ENCODE measurements at places on chromosomes 12 and 14. TPM values are rescaled to one million over a fixed set of nuclear protein-coding genes. Genes with fewer than 3 reads are reported as not detected.

EGLN3 gene
- total RNA-seq, result 0.46 TPM

ERGIC2 gene
- total RNA-seq, result 43.7 TPM

SRRM4 gene
- total RNA-seq, result not detected

NRXN3 gene
- not detected for total RNA-seq

TSPAN11 gene
- total RNA-seq, result not detected

RNU4-1 gene
- total RNA-seq, result 3,997 TPM

FOXG1 gene
- total RNA-seq, result not detected

SLC15A4 gene
- 48.5 TPM for total RNA-seq

BRMS1L gene
- 3.7 TPM for total RNA-seq

KRT7 gene
- 0.81 TPM for total RNA-seq

GALNT4 gene
- 6.2 TPM for total RNA-seq

TMCC3 gene
- total RNA-seq, result 28.0 TPM

LRIG3 gene
- not detected for total RNA-seq

KRT83 gene
- total RNA-seq, result not detected

INHBC gene
- total RNA-seq, result 0.10 TPM

CBLN3 gene
- 61.1 TPM for total RNA-seq

SYCP3 gene
- 0.49 TPM for total RNA-seq

LALBA gene
- total RNA-seq, result not detected

PXN gene
- 1.7 TPM for total RNA-seq

MVK gene
- total RNA-seq, result 28.5 TPM

PRICKLE1 gene
- total RNA-seq, result 4.5 TPM

CLEC4D gene
- total RNA-seq, result not detected

TGM1 gene
- total RNA-seq, result 6.5 TPM

HIGD1C gene
- not detected for total RNA-seq

P2RX7 gene
- total RNA-seq, result 2.7 TPM

KRT79 gene
- not detected for total RNA-seq

CLEC14A gene
- total RNA-seq, result not detected

C12orf60 gene
- 0.64 TPM for total RNA-seq

SPIC gene
- 0.37 TPM for total RNA-seq

SDR9C7 gene
- not detected for total RNA-seq

GLS2 gene
- 2.6 TPM for total RNA-seq

NFATC4 gene
- total RNA-seq, result 9.4 TPM

ZDHHC22 gene
- total RNA-seq, result not detected

CACNB3 gene
- total RNA-seq, result 2.1 TPM

ARHGAP9 gene
- total RNA-seq, result 98.8 TPM

C1S gene
- 1.6 TPM for total RNA-seq

ERC1 gene
- 57.0 TPM for total RNA-seq

BICDL1 gene
- total RNA-seq, result 15.1 TPM

RPGRIP1 gene
- total RNA-seq, result not detected

KRT81 gene
- not detected for total RNA-seq

WSCD2 gene
- total RNA-seq, result 1.9 TPM

NKX2-1 gene
- total RNA-seq, result not detected

RPS6KL1 gene
- 5.2 TPM for total RNA-seq

PTPRO gene
- total RNA-seq, result 20.0 TPM

OR4K14 gene
- not detected for total RNA-seq

PLEKHH1 gene
- total RNA-seq, result 0.20 TPM

TMTC1 gene
- total RNA-seq, result not detected

KRT77 gene
- total RNA-seq, result not detected

SLC10A1 gene
- not detected for total RNA-seq

LRCOL1 gene
- total RNA-seq, result not detected

HEATR5A gene
- total RNA-seq, result 13.2 TPM

TOMM20L gene
- total RNA-seq, result not detected

KIF5A gene
- total RNA-seq, result 0.15 TPM
